ENCODE measurements at places on chromosomes 13 and 19.

GRCh38 chr19:46025835-46026234, 3.0 kb upstream of the PGLYRP1 start:
- DNase-seq, result no peak

DNA sequence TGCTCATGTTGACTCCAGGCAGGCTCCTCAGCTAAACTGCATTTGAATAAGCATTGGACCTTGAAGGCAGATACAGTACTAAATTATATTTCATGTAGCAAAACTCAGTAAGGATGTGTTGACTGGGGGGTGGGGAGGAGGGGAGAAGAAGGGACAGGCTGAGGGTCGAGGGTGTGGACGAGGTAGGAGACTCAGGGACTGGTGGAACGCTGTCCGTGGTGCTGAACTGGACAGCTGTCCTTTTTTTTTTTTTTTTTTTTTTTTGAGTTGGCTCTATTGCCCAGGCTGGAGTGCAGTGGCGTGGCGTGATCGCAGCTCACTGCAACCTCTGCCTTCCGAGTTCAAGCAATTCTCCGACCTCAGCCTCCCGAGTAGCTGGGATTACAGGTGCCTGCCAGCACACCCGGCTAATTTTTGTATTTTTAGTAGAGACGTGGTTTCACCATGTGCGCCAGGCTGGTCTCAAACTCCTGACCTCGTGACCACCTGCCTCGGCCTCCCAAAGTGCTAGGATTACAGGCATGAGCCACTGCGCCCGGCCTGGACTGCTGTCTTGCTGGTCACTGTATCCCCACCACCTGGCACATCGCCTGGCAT, 33.2 kb upstream of the CASP14 start:
- no peak for DNase-seq

- peak; percentile 27 for DNase-seq
These were observed 3.8 kb downstream of the APC2 start for GRCh38 chr19:1453525-1454364.

- no peak for DNase-seq
These were observed 421.7 kb downstream of the HS6ST3 start for GRCh38 chr13:96511587-96511986.

DNA sequence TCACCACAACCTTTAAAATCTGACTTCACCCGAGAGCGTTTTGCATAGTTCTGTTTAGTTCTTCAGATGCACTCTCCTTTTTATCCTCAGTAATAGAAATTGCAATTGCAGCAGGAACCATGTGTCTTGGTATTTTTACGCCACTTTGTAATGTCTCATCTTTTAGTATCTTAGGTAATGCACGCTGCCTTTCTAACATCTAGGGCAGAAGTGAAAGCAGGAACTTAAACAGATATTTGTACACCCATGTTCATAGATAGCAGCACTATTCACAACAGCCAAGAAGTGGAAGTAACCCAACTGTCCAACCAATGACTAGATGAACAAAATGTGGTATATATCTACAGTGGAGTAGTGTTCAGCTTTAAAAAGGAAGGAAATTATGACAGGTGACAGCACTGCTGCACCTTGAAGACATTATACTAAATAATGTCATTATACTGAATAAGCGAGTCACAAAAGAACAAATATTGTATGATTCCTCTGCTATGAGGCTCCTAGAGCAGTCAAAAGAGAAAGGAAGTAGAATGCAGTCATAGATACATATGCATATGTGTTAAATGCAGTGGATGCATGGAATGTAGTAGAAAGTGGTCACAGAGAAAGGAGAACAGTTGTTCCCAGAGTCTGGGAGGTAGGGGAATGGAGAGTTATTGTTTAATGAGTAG, 105.9 kb upstream of the GJB6 start:
- DNase-seq, result no peak

GRCh38 chr19:55651236-55651635, 3.2 kb downstream of the CCDC106 start:
- DNase-seq, result no peak

- peak; percentile 36 for DNase-seq
These were observed 622 bp downstream of the RASA3 start for GRCh38 chr13:114131583-114132418.

DNA sequence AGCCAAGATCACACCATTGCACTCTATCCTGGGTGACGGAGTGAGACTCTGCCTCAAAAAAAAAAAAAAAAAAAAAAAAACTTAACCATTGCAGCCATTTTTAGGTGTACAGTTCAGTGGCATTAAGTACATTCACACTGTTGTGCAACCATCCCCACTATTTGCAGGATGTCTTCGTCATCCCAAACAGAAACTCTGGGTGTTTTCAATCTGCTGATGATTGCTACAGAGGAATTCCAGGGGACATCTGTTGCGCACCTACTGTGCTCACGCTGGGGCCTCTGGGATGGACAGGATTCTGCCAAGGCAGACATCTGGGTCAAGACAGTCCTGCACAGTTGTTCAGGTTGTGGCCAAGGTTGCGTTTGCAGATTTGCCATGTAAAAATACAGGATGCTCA, 2.4 kb upstream of the APOC4 start:
- peak; percentile 11 for DNase-seq

- no peak for DNase-seq
These were observed 218.7 kb downstream of the DNAJC15 start for GRCh38 chr13:43242040-43242439.

DNA sequence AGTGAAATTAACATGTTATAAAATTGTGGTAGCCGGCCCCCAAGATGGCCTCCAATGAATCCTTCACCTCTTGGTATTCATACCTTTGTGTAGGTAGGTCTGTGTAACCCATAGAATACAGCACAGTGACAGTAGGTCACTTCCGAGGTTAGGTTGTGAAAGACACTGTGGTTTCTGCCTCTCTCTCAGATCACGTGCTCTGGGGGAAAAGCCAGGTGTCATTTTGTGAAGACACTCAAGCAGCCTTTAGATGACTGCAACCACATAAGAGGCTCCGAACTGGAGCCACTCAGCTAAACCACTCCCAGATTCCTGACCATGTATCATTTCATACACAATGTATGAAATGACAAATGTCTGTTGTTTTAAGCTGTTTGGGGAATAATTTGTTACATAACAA, 9.8 kb upstream of the USPL1 start:
- DNase-seq, result no peak

DNA sequence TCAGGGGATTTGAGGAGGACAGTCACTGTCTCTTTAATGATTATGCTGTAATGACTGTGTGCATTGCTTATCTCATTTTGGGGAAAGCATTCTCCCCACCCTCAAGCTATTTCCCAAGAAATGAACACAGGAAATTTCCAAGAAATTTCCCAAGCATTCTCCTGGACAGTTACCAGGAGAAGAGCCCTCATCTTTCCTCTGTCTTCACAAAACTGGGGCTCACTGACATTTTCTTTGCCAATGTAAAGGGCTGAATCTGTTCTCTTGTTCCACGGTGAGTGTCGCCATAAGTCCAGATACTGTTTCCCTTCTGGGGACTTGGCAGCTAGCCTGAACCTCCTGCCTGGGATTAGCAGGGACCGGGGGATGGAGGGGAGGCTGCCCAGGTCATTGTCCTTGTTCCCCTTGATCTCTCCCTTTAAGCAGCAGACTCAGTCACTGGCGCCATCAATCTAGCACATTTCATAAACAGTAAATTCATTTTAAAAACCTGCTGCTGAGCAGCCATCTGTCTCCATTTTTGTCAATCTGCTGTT, 172.8 kb downstream of the DNAJC15 start:
- DNase-seq, result peak; percentile 23

DNA sequence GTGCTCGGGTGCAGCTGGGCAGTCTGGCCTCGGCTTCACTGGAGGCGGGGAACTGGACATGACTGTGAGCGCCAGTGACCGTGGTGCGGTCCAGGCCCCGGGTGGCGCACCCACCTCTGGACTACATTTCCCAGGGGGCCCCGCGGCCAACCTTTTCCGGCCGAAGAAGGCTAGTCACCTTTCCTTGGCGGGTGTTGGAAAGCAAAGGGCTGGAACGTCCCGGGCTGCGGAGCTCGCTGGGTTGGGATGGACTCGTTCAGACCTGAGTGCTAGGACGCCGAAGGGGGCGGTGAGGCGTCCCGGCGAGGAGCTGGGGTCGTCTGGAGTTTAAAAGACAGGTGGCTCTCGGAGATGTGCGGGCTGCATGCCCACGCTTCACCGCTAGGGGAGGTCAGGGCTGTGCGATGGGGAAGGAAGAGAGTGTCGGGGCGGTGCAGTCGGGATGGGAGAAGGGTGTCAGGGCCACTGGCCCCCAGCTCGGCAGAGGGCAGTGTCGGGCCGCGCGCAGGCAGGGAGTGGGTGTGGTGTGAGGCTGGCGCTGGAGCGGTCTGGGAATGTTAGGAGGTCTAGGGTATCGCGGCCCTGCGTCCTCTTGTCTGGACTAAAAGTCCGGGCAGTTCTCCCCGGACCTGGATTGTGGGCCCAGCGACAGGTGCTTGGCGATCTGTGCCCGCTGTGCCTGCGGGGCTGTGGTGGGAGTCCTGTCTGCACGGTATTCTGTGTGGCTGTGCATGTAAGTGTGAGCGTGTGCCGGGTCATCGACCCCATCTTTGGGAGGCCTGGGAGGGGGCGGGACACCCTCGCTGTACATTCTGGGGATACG, 57.1 kb downstream of the ZNF568 start:
- DNase-seq, result peak; percentile 69
